ENCODE measurements at places on chromosomes 2 and 18. TPM values are rescaled to one million over a fixed set of nuclear protein-coding genes. Genes with fewer than 3 reads are reported as not detected.

GRCh38 chr2:189834059-189834458 is 49.8 kb downstream of the PMS1 start:
- DNase-seq, result no peak

DNA sequence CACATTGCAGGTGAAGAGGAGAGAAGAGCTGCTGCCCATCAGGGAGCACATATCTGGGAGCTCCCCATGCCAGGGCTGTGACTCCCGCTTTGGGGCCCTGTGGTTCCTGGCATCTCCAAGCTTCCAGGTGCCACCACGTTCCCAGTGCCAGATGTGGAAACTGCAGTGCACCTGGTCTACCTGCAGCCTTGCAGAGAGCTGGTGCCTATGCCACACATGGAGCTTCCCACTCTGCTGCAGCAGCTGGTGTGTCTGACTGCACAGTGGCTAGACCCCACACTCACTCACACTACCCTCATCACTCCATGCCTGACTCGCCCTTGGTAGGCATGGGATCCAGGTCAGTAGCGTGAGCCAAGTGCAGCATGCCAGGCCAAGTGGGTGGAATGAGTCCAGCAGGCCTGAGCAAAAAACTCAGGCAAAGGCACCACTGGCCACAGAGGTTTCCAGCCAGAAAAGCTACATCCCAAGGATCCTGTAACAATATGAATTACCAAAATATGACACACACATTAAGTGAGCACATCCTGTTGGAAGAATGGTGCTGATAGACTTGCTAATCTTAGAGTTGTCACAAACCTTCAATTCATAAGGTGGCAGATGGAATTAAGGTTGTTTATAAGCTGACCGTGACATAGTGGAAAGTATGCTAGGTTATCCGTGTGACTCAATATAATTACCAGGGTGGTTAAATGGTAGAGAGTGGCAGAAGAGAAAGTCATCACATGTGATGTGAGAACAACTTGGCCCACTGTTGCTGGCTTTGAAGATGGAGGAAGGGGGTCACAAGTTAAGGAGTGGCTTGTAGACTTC is 150.9 kb downstream of the EHBP1 start:
- DNase-seq, result no peak

GRCh38 chr2:16763493-16763899 is 97.9 kb upstream of the CYRIA start:
- no peak for DNase-seq

DNA sequence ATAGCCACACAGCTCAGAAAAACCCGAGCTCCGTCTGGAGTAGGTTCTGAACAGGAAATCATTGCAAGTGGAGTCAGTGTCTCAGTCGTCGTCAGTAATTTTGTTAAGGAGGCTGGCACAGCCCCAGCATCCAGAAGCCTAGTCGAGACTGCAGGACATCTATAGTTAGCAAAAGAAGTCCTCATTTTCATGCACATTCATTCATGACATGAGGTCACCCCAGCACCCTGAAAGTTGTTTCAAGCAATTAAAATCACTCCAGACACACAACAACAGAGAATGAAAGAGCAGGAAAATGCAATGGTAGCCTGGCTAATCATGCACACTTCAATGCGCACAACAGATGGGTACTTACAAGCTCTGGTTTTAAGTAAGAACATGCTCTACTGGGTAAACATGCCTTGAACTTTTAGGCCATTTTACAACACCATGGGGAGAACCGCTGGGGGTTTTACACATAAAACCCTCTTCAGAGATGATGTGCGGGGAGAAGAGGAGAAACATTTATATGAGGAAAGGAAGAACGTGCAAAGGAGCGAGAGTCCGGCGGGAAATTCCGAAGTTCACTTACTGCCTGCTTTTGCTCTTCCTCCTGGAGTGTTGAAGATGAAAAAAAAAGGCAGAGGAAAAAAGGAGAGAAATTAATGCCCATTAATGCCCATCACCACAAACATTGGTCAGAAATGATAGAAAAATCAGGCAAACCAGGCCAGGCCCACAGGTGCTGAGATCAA is 77.4 kb upstream of the DNMT3A start:
- DNase-seq, result no peak

DNA sequence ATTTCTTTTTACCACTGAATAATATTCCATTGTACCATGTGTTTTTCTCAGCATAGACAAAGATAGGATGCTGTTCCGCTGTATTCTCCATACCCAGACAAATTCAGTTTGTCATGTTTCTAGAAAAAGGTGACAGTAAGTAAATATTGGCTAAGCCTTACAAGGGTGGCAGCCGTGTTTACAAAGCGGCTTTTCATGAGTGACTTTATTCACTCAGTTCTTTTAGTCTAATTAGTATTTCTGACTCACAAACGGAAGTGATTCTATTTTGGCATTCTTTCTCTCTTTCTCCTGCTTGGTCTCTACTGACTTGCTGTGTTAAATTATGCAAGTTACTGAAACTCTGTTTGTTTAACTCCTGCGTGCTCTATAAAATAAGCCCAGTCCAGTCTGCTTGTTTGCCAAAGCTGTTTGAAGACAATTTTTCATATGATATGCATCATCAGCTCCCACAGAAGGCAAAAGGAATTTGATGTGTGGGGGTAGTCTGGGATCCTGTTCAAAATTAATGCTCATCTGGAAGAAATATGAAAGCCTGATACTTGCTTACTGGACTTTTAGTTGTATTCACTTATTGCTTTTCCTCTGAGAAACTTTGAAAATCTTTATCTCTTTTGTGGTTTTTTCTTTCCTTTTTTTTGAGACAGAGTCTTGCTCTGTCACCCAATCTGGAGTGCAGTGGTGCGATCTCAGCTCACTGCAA is 2.3 kb upstream of the PLEKHH2 start:
- peak; percentile 82 for DNase-seq

DNA sequence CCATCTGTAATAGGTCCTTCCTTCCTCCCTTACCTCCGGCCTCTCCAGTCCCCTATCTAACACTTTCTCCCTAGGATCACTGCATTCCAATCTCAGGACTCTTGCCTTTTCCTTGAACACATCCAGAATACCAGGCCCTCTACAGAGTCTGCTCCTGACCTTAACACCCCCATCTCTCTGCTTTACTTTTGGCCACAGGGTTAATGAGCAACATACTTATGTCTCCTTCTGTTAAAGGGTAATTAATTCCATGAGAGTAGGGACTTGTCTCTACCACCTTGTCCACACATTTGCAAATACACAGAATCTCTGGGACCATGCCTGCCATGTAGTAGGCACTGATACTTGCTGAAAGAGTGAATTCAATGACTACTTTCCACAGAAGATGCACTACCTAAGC is 94.9 kb downstream of the COBLL1 start:
- no peak for DNase-seq

GRCh38 chr2:241376808-241377207 is 20.7 kb downstream of the FARP2 start:
- DNase-seq, result no peak

DNA sequence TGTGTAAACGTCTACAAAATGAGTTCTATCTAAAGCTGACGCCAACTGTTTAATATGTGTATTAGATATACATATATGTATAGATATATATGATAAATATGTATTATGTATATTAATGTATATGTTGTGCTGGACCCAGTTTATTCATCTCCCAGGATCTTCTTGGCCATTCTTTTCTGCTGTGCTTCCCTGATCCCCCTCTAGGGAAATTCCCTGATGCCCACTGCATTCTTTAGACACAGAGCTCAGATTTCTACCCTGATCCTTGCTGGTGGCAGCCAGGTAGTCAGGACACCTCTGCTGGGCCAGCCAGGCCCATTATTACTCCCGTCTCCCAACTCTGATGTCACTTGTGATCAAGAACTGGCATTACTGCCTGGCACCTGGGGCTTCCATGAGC is 292.0 kb downstream of the PTPRM start:
- no peak for DNase-seq

GRCh38 chr18:352438-352837 is 84.6 kb upstream of the THOC1 start:
- DNase-seq, result no peak

GRCh38 chr18:3448838-3449511 is 997 bp upstream of the TGIF1 start:
- peak; percentile 92 for DNase-seq

DNA sequence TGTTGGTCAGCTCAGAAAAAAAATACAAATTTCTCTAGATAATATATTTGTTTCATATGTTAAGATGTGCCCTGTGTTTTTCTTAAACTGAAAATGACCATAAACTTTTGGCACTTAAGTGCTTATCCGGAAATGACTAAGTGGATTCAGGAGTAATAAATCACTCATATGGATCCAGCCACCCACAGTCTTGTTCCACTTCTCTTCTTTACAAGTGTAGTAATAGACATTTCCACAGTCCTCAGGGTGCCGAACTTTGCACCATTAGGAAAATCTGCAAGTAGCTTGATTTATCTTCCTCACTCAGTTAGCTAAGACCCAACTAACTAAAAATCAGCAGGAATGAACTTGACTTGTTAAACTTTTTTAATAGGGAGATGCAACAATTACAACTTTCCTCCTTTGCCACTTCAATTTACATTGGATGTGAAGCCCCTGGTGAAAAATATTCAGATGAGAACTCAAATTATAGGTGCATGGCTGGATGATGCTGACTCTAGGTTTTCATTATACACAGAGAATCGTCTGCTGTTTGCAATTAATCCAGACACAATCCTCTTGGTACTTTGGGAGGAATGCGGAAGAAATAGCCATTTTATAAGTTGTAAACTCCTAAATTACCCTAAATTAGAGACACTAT is 322.5 kb downstream of the ARHGAP15 start:
- DNase-seq, result peak; percentile 72

- DNase-seq, result peak; percentile 45
Measured at GRCh38 chr2:200302940-200303727, 3.4 kb upstream of the SPATS2L start.

DNA sequence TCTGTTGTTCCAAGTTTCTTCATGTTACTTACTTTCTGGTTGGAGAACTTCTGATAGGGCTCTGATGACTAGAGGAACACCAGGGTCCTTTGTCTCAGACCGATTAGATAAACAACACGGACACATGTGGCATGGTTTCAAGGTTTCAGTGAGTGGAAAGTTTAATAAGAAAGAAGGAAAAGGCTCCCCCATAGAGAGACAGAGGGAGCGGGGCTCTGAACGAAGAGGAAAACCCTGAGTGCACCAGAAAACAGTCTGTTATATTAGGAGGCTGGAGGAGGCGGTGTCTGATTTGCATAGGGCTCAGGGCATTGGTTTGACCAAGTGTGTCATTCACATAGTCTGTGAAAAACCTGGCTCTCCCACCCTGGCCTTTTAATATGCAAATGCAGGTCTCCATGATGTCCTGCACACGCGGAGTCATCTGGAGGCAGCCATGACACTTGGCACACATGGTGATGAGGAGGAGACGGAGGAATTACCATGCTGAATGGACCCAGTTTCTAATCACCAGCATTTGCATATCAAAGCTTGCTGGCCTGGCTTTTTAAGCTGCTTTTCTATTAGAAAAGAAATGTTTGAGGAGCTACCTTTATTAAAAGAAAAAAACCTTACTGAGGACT is 94.2 kb downstream of the PTPN4 start:
- no peak for DNase-seq

- DNase-seq, result no peak
Measured at GRCh38 chr2:223494496-223494895, 107.7 kb downstream of the SCG2 start.

- no peak for DNase-seq
Measured at GRCh38 chr2:232132181-232132580, 170.7 kb downstream of the DIS3L2 start.

DNA sequence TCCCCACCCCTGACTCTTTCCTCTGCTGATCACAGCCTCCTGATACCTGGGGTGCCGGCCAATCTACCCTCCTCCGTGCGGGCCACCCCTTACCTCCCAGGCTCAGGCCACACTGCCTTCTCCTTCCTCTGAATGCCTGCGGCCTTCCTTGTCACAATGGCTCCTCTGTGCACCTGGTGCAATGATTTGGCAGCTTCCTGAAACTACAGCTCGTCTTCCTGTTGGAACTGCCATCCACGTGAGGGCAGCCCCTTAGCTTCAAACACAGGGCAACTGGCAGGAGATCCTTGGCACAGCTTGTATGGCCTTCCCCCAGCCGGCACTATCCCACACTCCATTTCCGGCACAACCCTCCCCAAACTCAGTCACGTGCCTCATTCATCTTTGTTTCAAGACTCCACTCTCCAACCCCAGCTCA is 69.0 kb downstream of the STPG4 start:
- no peak for DNase-seq

Gene ATOH8
- 17.0 TPM for total RNA-seq

Gene SGPP2
- total RNA-seq, result not detected

Gene GYPC
- total RNA-seq, result 38.7 TPM

Gene KIF3C
- total RNA-seq, result 11.8 TPM

Gene ADD2
- 0.36 TPM for total RNA-seq

Gene PPP1R1C
- total RNA-seq, result not detected

Gene SERPINB4
- total RNA-seq, result not detected

Gene RAX
- not detected for total RNA-seq

Gene IL1F10
- not detected for total RNA-seq

Gene CCDC68
- 7.4 TPM for total RNA-seq

Gene EPHA4
- total RNA-seq, result 13.9 TPM

Gene LRP1B
- 0.36 TPM for total RNA-seq

Gene YIPF4
- 27.1 TPM for total RNA-seq

Measured in fibroblast of the aortic adventitia (primary cell).